ENCODE measurements at places on chromosomes 6 and 20.

- no peak for DNase-seq
Observed at GRCh38 chr6:168061269-168062210, 17.5 kb downstream of the FRMD1 start.

- DNase-seq: no peak
Observed at GRCh38 chr6:161044335-161044734, 52.8 kb downstream of the MAP3K4 start.

DNA sequence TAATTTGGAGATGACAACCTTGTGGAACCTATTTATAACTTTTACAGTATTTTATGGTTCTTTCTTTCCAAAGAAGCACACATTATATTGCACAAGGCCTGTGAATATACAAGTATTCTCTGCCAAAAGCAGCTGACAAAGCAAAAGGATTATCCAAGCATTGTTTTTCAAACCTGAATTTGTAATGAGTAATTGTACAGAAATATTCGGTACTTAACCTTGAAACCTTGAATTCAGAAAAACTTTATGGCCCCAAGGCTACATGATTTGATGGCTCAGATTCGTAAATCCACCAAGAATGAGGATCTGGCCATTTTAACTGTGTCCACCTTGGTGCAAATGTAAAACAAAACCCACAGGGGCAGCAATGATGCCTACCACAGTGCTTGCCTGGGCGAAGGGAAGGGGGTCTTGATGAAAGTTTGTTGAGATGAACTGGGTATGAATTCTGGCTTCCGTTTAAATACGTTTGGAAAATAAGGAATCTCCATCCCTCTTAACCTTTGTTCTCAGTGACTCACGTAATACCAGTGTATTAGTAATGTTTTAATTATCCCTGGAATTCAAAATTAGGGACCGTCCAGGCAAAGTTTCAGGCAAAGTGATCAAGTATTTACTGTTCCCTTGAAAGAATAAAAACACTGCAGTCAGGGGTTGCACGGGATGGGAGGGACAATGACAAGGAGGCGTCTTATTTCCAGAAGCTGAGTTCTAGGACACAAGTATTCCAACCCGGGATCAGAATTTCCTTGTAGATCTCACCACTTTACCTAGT, 2.7 kb upstream of the RBM24 start:
- DNase-seq: peak; percentile 59

DNA sequence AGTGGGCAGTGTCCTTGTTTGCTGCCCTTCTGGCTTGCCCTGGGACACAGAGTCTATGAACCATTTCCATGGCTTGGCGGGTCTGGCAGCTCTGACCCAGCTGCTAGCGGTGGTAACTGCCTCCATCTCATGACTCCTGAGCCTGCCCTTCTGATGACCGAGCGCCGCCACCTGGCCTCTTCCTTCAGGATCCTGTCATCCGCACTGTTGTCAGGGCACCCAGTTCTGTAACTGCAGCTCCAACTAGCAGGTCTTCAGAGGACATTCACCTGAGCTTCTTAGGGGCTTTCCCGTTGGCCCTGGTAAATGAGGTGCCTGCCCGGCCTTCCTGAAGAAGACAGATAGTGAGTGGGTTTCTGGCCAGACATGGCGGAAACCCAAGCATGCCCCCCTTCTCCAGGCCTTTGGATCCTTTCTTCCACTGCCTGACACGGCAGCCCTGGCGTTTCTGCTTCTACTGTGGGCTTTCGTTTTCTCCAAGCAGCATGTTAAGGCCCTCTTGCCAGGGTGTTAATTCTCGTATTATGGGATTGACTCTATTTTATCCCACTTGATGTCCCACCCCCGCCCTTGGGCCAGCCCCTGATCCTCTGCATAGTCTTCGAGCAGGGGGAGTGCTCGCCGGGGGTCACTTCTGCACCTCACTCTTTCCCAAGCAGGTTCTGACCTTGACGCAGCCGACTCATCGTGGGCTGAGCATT, 24.7 kb downstream of the PACSIN1 start:
- DNase-seq: no peak

DNA sequence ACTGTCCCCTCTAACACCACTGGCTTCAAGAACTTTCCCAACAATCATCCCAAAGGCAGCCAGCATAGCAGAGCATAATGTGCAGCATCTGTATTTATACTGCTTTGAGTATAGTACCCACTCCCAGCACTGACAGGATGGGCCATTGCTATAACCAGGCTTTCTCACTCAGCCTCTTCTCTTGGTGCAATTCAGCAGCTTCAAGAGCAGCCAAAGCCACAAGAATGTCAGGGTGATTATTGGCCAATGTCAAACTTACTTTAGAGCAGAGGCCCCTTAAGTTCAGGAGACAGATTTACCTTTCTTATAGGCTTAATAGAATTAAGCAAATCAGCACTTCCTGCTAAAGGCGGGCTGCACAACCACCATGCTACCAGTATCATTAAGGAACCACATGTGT, 232.4 kb upstream of the RSPO3 start:
- DNase-seq: peak; percentile 29

DNA sequence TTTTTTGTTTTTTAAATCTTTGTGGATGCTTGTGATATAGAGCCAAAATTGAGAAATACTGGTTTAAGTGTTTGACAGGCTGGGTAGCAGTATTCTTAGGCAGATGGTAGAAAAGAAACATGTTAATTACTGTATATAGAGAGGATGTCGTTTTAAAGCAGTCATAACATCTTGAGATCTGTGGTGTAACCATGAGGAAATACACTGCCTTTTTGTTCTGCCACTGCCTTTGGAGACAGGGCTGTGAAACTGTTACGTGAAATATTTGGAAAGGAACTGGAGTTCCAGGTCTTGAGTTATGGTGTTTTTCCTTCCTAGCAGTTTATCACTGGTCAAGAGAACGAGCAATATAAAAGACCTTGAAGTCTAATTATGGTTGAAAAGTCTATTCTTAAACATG, 19.5 kb downstream of the STXBP5 start:
- DNase-seq: no peak

GRCh38 chr20:58010666-58011065, 217.8 kb downstream of the ANKRD60 start:
- DNase-seq: no peak

DNA sequence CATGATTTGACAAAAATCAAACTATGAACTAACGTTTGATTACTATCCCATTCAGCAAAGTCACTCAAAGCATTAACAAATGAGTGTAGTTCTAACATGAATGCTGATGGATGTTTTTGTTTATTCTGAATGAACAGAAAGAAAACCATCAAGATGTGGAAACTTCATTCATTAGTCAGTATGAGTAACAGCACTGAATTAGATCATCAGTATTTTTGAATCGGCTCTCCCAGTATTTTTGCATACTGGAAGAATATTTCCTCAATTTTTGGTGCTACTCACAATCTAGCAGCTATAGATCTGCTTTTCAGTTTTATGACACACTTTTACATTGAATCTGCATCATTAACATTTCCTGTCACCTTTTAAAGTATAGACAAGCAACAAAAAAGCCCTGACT, 63.8 kb upstream of the CD83 start:
- DNase-seq: no peak

GRCh38 chr20:23655491-23656211, 17.9 kb upstream of the CST3 start:
- no peak for DNase-seq

DNA sequence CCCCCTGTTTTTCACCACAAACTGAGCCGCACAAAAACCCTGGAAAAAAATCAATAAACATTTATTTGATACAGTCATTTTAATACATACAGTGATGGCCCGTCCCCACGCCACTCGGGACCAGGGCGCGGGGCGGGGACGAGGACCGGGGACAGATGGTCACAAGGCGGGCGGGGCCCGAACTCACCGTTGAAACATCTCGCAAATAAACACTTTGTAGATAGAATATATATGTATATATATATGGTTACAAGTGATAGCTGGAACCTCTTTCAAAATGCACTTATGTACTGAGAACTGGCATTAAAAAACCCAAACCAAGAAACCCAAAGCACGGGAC, 418 bp upstream of the UCKL1 start:
- no peak for DNase-seq

GRCh38 chr20:53439616-53440015, 154.0 kb downstream of the ZNF217 start:
- no peak for DNase-seq

DNA sequence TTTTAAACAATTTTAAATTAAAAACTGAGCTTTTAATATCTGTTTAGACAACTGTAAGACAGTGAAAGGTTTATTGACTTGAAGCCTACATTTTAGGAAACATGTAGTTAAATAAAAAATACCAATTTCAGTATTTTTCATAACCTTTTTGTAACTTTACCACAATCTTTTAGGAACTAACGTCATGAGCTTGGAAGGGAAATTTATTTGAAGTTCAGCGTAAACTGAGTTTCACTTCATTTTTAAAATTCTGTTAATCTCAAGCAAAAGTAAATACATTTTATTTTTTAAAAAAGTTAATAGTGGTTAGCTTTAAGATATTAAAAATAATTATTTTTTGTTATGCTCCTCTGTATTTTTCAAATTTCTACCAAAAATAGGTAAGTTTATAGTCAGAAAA, 5.5 kb downstream of the CST7 start:
- DNase-seq: no peak

DNA sequence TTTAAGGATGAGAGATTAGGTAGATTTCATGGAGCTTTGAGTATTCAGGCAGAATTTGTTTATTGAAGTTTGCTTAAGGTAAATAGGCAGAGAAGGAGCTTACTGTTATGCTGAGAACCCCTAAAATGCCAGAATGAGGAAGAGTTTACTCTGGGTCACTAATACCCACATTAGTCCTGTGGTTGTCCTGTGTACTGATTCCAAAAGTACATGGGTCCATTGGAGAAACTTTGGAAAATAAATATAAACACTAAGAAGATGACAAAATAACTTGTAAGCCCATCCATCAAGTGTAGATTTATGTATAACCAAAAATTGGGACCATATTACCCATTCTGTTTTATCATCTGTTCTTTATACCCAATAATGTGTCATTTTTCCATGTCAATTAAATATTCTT, 31.6 kb downstream of the ENPP1 start:
- no peak for DNase-seq

GRCh38 chr6:158799051-158799792, 19.9 kb downstream of the EZR start:
- DNase-seq: peak; percentile 59

DNA sequence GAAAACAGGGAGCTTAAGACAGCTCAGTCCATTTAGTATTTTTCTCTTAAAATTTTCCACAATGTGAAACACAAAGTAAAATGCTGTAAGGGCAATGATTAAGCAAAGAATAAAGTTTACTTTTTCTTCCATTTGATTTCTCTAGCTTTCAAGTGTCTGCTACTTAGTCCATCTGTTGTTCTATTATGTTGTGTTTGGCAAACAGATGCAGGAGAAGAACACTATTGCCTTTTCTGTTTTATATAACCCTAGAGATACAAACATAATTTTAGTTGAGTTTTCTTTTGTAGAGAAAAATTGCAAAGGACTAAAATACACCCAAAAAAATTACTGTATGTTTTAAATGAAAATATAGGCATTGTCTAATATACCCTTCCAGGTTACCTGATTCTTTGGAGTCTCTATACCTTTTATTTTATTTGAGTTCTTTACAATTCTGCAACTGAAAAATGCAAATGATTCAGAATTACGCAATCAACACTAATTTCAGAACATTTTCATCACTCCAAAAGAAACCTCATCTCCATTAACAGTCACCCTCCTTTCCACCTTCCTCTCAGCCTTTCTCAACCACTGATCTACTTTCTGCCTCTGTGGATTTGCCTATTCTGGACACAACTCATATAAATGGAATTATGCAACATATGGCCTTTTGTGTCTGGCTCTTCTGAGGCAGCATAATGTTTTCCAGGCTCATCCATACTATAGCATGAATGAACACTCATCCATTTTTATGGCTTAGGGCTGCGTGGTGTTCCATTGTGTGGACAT, 96.9 kb downstream of the MKKS start:
- DNase-seq: no peak

- no peak for DNase-seq
Observed at GRCh38 chr6:47118611-47119010, 76.5 kb upstream of the ADGRF1 start.

GRCh38 chr20:19867940-19868371, 109.9 kb downstream of the RIN2 start:
- DNase-seq: no peak

DNA sequence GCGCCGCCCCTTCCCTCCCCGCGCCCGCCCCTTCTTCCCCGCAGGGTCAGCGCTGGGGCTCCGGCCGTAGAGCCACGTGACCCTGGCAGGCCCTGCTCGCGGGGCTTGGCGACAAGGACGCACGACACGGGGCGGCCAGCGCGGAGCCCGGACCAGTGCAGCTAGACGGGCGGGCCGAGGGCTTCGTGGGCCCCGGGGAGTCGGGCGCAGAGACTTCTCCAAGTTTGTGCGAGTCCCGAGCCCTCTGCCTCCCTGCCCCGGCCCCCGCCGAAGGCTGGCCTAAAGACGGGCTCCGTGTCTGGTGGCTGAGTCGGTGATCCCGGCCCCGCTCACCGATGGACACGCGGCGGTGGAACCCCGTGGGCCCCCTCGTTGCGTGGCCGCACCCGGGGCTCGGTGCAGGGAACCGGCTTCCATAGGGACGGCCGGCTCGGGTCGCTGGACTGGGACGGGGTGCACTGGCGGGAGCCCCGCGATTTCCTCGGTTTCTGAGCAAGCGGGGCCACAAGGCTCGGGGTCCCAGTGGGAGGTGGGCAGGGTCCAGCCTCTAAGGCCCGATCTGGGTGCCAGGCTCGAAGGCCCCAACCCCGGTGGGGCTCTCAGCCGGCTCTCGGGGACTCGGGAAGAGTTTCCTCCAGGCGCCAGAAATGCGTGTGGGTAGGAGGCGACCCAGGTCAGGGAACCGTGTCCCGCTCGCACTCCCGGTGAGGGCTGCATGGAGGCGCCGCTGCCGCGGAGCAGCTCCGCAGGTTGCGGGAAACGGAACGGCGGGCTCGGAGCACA, 452 bp upstream of the GATA5 start:
- DNase-seq: no peak

DNA sequence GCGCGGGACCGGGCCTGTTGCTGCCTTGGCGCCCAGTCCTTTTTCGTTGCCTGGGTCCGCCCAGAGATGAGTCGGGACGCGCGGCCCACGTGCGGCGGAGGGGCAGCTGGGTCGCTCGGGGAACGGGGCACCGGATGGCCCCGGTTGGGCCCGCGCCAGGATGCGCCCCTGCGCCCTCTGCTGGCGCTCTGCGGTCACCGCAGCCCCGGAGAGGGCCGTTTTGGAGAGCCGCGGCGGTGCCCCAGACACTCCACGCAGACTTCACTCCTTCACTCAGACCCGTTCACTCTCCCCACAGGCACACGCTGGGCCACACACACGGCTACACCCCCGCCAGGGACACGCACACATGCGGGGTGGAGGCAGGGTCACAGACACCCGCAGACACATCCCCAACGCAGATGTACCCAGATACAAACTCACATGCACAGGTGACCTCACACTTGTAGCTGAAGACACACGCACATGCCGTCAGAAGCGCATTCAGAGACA, 38.8 kb downstream of the SRC start:
- peak; percentile 44 for DNase-seq

- DNase-seq: no peak
Observed at GRCh38 chr6:111610548-111611172, 5.0 kb upstream of the TRAF3IP2 start.

- DNase-seq: no peak
Observed at GRCh38 chr20:47963022-47963421, 177.7 kb upstream of the SULF2 start.

- DNase-seq: no peak
Observed at GRCh38 chr6:111809264-111809663, 64.0 kb downstream of the FYN start.
